Uterus (tissue), 4 donors: ENCODE measurements at places on chromosomes 11 and 22. TPM values are rescaled to one million over a fixed set of nuclear protein-coding genes. Genes with fewer than 3 reads are reported as not detected.

Gene KRTAP5-6
- not detected for total RNA-seq

Gene ACTN3
- total RNA-seq: not detected

Gene CSF2RB
- total RNA-seq: 3.5 TPM

Gene GTSE1
- not detected for total RNA-seq

DNA sequence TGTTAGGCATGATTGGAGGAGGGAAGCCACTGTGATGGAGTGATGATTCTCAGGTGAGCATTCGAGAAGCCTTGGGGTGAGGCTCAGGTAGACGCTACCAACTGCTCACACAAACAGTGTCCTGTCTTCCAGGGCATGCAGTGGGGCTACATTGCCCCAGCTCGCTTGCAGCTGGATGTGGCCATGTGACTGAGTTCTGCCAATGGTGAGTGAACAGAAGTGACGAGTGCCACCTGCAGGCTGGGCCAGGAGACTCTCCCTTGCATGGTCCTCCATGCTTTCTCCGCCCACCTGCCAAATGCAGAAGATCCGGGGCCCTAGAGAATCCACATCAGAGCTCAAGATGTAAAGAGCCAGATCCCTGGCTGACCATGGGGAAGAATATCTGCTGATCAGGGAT is 195.9 kb downstream of the BCR start:
- DNase-seq: no peak

DNA sequence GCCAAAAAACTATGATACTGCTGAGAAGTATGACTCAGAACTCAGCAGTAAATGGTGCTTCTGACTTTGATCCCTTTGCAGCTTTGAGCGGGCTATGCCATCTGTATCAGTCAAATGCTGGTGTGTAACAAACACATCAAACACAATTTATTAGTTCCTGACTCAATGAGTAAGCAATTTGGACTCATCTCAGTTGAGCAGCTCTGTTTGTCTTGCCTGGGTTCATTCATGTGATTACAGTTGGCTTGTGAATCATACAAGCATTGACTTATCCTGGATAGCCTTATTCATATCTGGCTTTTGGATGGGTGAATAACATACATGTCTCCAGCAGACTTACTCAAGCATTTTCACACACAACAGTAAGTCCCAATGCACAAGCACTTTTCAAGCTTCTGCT is 858.8 kb downstream of the METTL15 start:
- DNase-seq: no peak

DNA sequence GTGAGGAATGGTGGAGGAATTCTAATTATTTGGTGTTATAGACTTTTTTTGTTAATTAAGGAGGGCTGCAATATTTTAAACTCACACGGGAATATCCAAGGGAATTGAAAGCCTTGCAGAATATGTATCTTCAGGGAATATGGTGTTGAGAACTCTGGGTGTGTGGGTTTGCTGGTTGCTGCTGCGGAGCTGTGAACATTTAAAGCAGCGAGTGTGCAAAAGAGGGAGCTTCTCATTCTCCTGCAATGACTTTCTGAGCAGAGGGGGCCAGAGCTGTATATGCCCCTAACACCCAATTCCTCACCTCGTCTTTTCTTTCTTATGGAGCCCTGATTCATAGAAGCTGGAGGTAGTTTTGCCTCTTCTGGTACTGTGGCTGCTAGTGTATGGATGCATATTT is 217.7 kb downstream of the HIPK3 start:
- no peak for DNase-seq

DNA sequence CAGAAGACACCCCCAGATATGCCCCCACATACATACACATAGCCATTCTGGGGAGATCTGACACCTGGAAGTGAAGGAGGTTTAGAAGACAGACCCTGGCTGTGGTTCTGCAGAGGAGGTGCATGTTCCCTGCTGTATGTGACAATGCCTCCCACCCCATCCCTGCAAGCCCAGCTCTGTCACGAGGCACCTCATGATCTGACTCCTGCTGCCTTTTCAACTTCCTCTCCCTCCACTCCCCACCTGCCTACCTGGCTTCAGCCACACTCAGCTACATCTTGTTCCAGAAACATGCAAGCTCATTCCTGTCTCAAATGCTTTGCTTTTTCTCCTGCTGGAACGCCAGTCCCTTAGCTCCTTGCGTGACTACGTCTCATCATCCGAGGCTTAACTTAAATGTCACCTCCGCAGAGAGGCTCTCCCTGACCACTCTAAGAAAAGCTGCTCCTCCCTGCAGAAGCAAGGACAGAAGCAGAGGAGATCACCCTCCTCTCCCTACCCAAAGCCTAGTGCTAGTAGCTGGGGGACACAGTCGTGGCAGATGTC is 114.5 kb downstream of the FEZ1 start:
- DNase-seq: no peak

GRCh38 chr22:50361222-50361621 is 18.1 kb downstream of the PPP6R2 start:
- no peak for DNase-seq

GRCh38 chr22:35301372-35301874 is 1.7 kb downstream of the TOM1 start:
- peak; percentile 61 for DNase-seq

DNA sequence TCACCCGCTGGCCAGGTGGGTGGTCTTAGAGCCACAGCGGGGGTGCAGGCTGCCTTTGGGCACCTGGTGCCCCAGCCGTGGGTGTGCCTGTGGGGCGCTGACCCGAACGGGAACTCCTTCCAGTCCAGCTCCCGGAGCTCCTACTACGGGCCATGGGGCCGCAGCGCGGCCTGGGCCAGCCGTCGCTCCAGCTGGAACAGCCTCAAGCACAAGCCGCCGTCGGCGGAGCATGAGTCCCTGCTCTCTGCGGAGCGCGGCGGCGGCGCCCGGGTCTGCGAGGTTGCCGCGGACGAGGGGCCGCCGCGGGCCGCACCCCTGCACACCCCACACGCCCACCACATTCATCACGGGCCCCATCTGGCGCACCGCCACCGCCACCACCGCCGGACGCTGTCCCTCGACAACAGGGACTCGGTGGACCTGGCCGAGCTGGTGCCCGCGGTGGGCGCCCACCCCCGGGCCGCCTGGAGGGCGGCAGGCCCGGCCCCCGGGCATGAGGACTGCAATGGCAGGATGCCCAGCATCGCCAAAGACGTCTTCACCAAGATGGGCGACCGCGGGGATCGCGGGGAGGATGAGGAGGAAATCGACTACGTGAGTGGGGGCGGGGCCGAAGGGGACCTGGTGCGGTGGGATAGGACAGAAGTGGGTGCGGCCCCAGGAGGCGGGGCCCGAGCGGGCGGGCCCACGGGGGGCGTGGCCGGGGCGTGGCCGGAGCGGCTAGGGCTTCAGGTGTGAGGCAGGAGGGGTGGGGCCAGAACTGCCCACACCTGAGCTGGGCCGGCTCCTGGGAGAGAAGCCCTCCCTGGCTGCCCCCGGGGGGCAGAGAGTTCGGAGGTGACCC is 91.5 kb downstream of the CACNA1I start:
- peak; percentile 25 for DNase-seq

DNA sequence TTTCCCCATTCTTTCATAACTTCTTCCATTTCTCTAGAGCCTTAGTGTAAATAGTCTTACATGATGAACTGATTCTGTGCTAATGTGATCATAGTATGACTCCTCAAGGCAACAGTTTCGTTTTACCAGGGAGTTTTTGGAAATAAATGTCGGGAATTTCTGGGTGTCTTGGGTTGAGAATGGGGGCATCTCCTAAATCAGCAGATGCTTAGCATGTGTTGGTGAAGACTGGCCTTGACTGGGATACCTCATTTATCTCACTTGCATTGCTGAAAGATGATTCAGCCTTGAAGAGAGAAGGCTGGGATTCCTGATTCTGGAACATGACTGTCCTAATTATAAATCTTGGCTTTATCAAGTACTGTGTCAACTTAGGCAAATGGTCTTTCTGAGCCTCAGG is 115.7 kb upstream of the C11orf87 start:
- no peak for DNase-seq

DNA sequence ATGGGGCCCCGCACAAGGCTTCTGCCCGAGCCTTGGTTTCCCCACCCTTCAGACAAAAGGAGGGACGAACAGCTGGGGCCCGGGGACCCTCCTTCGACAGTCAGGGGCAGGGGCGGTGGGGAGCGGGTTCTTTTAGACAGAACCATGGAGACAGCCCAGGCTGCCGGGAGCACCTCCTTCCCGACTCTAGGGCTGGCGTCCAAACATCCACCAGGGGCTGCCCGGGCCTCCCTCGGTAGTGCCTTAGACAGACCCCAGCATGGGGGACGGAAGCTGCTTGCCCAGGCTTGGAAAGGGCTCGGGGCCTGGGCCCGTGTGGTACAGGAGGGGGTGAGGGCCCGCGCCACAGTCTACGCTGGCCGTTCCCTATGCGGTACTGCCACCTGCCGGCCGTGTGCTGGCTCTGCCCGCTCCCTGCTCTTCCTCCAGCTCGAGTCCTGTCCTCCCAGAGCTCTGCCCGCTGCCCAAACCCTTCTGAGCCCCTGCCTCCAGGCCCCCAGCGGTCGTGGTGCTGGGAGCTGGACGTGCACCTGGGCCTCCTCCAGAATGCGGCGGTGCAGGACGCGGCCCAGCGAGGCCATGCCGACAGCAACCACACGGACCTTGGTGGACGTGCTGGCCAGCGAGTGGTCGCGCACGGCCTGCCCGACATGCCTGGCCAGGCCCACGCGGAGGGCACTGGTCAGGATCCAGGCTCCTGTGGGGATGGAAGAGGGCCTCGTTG is 20.1 kb downstream of the TSSC4 start:
- DNase-seq: peak; percentile 77

- no peak for DNase-seq
These were observed 39.8 kb downstream of the RELT start for GRCh38 chr11:73415854-73416615.

DNA sequence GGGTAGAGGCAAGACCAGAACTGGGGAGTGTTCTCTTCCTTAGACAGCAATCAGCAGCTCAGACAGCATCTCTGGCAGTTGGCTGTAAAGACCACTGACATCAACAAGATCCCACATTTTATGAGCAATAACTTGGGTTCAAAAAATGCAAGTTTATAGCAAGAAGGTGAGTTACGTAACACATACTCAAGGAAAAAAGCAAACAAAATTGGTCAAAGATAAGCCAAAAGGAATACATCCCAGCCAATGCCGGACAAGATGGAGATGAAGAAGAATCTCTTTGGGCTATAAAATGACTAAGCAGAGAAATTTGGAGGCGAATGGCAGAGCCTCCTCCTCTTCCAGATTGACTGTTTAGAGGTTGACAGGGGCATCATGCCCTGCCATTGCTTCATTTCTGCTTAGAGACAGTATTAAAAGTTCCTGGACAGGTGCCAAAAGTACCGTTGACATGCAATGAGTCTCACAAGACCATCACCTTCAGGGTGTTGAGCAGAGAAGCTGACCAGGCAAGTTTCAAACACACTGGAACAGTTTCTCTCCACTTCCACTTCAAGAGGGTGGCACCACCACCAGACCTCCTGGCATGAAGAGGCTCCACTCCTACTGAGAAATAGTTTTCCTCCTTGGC is 55.9 kb downstream of the ENDOD1 start:
- no peak for DNase-seq

DNA sequence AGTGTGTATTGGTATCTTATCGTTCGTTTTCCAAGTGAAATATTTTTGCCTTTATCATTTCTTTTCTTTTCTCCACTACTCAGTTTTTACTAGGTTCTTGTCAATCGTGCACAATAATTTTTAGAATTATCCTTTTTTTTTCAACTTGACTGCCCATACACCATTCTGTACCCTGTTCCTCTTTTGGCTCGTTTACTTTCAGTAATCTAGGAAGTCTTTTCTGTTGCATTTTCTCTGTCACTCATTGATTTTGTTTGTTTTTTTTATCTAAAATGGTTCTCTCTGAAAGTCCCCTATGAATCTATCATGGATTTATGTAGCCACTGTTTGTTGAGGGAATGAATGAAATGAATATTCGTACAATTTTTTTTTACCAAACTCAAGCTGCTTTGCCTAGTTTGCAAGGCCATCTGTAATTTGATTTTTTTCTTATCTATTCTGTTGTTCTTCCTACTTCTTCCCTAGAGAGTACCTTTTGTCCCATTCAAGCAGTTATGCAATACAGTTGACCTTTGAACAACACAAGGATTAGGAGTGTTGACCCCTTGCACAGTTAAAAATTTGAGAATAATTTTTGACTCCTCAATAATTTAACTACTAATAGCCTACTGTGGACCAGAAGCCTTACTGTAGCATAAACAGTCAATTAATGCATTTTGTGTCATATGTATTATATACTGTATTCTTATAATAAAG is 166.3 kb downstream of the TMEM135 start:
- DNase-seq: no peak

DNA sequence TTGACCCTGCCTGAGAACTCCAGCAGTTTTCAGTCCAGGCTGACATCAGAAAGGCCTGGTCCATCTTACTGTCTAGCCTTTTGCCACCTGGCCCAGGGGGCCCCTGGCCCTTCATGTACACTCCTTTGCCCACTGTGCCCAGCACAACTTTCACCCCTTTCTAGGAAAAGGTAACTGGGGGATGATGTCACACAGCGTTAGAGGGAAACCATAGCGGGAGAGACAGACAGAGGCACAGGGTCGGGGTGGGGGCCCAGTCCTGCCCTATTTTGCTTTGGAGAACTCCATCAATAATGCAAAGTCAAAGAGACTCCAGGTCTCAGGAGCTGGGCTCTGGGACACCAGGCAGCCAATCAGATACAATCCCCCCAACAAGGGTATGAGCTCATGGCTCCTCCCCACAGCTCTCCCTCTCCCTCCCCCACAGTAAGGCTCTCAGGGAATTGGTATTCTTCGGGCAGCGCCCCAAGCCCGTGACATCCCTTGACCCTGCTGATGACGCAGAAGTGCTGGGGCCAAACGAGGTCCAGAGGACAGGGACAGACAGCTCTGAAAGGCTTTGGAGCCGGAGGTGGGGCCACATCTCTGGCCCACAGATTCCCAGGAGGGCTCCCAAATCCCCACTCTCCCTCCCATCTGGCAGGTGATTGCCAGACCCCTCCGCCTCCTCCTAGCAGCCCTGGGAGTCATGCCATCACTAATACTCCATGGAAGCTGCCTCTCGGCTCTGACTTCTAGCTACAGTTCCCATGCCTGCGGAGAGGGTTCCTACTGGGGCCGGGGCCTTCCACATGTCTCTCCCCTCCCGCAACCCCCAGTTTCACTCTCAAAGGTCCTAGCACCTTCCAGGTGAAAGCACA is 5.9 kb downstream of the USP2 start:
- DNase-seq: peak; percentile 95

- DNase-seq: no peak
These were observed 17.0 kb downstream of the MOGAT2 start for GRCh38 chr11:75734491-75735180.

DNA sequence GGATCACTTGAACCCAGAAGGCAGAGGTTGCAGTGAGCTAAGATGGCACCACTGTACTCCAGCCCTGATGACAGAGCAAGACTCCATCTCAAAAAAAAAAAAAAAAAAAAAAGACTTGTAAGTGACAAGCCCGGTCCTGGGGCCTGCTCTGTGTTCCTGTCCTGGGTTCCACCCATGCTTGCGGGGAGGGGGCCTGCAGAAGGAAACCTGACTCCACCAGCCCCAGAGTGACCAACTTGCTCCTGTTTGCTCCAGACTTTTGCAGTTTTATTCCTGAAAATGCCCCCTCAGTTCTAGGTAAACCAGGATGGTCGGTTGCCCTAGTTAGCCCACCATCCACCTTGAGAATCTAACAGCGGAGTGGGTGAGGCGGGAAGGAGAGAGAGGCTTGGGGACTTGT is 10.1 kb upstream of the LRP5 start:
- DNase-seq: no peak

GRCh38 chr11:116071241-116071640 is 567.0 kb upstream of the CADM1 start:
- no peak for DNase-seq

- no peak for DNase-seq
These were observed 573.7 kb upstream of the ANO3 start for GRCh38 chr11:25758145-25758661.

GRCh38 chr22:23556026-23556620 is 24.0 kb downstream of the IGLL1 start:
- DNase-seq: no peak

GRCh38 chr11:1196516-1197391 is 26.1 kb upstream of the MUC5B start:
- peak; percentile 6 for DNase-seq
